EL (cell line): ENCODE measurements at places on chromosomes 5 and 9.

- no peak for DNase-seq
These were observed 1.3 kb downstream of the CD74 start for GRCh38 chr5:150411245-150411979.

- no peak for DNase-seq
These were observed 13.6 kb upstream of the VDAC1 start for GRCh38 chr5:134018154-134018985.

- DNase-seq: peak; percentile 79
These were observed 51.8 kb upstream of the CTNNAL1 start for GRCh38 chr9:109064963-109065702.

DNA sequence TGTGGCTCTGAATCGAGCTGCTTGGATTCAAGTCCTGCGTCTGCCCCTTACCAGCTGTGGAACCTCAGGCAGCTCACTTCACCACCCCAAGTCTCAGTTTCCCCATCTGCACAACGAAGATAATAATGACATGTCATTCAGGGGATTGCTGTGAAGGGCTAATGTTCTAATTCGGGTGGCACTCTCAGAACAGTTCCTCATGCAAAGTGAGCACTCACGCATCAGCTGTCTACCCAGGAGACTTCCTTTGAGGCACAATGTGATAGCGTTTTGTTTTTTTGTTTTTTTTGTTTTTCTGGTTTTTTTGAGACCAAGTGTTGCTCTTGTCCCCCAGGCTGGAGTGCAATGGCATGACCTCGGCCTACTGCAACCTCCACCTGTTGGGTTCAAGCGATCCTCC lies 56.4 kb downstream of the NTNG2 start:
- no peak for DNase-seq

- DNase-seq: no peak
These were observed 112.5 kb upstream of the CD180 start for GRCh38 chr5:67308988-67309688.

DNA sequence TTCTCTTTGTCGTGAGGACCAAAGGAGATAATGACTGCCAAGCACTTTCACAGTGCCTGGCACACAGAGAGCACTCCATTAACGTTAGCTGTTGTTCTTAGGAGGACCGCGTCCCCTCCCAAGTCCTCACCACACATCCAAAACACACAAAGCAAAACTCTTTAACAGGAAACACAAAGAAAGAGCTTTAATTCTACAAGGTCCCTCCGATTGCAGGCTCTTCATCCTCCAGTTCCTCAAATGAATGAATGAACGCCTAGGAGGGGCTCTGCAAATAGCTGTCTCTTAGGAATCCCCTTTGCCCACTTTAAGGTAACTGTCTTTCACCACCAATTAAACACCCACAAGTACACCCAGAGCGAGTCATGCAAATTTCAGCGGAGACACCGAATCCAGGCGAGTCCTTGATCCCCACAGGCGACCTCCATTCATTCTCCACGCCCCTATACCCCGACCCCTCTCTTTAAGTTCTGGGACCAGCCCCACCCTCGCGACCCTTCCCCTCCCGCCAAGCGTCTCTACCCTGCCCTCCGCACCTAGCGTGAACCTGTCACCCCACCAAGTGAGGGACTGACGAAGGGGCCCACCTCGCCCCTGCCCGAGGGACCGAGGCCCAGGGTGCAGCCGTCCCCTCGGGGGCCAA lies 644 bp downstream of the TSC1 start:
- no peak for DNase-seq

GRCh38 chr9:32171339-32171738 lies 213.1 kb upstream of the ACO1 start:
- no peak for DNase-seq

DNA sequence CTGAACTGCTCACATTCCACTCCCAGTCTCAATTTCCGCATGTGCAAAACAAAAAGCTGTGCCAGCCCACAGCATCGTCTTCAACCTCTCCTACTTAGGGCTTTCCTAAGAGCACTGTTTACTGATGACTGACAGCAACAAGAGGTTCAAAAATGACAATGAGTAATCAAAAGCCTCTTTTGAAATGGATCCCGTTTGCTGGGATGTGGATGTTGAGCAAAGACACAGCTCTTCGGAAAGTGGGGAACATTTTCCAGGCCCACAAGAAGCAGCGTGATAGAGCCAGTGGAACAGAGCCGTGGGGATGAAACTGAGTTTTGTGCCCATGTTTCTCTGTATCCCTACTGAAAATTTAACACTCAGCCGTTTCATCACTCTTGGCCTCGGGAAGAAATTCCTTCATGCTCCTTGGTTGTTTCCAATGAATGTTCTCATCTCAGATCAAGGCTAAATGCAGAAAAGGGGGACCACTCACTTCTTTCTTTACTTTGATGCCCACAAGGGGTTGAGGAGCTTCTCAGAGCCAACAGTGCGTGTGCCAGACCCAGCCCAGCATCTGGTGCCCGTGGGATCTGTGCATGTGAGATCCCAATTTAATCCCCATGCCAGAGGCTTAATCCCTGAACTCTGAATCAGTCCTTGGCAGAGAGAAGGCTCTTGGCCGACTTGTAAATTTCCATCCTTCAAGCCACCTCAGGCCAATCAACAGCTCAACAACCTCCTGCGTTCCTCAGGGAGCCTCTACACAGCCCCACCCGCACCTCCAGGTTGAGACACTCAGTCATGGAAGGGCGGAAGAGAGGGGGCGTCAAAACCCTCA lies 230.2 kb upstream of the DAPK1 start:
- DNase-seq: no peak

DNA sequence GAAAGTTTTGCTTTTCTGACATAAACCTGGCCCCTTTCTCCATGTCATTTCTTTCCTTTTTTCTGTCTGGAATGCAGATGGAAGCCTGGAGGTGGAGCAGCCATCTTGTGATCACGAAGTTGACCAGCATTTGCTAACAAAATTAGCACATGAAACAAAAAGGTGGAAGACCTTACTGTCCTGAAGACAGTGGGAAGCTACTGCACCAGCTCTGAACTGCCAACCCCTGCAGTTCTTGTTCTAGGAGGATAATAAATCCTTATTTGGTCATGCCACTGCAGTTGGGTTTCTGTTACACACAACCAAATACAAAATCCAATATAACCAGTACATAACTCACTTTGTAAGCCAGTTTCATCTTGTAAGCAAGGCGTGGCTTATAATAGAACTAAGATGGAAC lies 249.4 kb upstream of the TBCA start:
- DNase-seq: no peak

GRCh38 chr5:9621379-9621903 lies 8.7 kb downstream of the TAS2R1 start:
- peak; percentile 86 for DNase-seq

GRCh38 chr5:73896097-73896496 lies 270.1 kb downstream of the ARHGEF28 start:
- no peak for DNase-seq

- no peak for DNase-seq
These were observed 148.7 kb downstream of the OXCT1 start for GRCh38 chr5:41721516-41721915.

- DNase-seq: no peak
These were observed 23.7 kb downstream of the PPP3R2 start for GRCh38 chr9:101571114-101571513.

- DNase-seq: no peak
These were observed 75.3 kb downstream of the PTBP3 start for GRCh38 chr9:112258106-112258505.
